ENCODE measurements at places on chromosomes 2 and 18.

DNA sequence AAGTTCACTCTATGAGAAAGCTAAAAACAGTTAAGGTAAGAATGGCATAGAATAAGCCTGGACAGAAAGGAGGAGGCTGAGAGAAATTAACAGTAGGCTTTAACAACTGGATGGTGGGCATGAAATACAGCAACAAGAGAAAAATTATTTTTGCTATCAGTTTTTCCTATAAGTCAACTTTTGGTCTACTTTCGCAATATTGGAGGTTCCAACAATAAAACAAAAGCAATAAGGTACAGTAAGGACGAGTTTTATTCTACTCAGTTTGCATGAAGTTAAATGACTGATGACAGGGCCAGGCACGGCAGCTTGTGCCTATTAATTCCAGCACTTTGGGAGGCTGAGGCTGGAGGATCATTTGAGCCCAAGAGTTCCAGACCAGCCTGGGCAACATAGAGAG is 17.3 kb downstream of the RAB1A start:
- DNase-seq, result no peak

DNA sequence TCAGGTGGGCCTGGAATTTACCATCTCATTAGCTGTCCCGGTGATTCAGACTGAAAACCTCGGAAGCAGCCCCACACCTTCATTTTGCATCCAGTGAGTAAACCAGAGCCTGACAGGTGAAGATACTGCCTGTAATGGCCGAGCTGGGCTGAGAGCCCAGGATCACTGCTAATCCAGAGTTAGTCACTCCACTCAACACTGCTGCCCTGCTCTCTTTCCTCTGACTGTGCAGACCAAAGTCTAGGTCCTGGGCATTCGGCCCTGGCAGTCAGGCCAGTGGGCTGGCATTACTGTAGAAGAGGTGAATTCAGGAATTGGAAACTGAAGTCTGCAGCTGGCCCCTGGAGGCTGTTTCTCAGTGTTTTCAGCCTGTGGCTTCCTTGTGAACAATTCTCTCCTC is 44.3 kb downstream of the TMEM17 start:
- DNase-seq, result no peak

- DNase-seq, result no peak
Observed at GRCh38 chr2:190043441-190043840, 19.1 kb downstream of the MSTN start.

GRCh38 chr2:195945056-195945455 is 123.6 kb downstream of the DNAH7 start:
- DNase-seq, result no peak

GRCh38 chr2:102129082-102129481 is 13.5 kb upstream of the IL1R1 start:
- no peak for DNase-seq

- DNase-seq, result no peak
Observed at GRCh38 chr2:112996635-112997034, 8.6 kb upstream of the IL36A start.

GRCh38 chr18:79413901-79414300 is 18.2 kb downstream of the NFATC1 start:
- DNase-seq, result no peak

GRCh38 chr18:3867864-3868311 is 417.9 kb downstream of the TGIF1 start:
- DNase-seq, result no peak

GRCh38 chr2:74242354-74243071 is 44.1 kb downstream of the MTHFD2 start:
- DNase-seq, result no peak

DNA sequence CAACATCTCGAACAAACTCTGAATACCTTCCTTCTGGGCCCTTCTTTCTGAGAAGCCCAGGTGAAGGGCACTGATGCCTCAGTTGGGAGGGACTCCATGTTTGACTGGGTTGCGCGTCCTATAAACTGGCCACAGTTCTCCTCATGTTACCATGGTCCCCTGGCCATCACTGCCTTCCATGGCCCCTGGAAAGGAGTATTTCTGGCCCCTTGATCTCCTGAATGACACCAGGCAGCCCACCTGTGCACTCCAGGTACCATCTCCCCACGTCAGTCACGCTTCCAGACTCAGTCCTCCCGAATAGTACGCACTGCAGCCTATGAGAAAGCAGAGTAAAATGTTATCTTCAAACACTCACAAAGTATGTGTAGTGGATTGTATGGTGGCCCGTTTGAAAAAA is 73.9 kb downstream of the ACKR3 start:
- DNase-seq, result no peak

GRCh38 chr2:237453671-237454070 is 33.4 kb upstream of the MLPH start:
- no peak for DNase-seq
